ENCODE measurements at places on chromosomes 11 and 22.

DNA sequence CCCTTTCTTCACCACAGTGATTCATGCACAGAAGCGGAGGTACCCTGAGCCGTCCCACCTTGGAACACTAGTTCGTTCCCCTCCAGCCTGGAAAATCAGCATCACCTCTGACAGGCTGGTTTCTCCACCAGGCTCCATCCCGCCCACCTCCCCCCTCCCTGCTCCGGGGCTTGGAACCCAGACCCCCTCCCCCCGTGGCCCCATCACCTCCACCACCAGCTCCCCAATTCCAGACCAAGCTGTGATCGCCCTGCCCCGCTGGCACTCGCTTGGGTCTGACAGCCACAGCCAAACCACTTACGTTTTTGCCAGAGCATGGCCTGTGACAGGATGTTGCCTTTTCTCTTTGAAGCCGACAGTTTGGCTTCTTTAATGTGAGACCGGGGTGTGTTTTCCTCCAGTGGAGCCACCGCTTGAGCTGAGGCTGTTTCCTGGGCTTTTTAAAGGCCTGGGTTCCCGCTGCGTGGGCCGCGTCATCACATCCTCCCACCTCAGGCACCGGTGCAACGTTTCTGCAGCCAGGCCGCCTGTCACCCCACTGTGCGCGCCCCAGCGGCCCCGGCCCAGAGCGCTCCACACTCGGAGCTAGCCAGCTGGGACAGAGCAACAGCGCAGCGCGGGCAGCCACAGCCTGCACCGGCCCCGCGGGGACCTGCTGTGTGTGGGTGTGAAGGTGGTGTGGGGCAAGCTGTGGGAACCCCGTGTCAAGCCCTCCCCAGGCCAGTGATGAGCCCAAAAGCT is at the start of gene POU2AF1:
TSS of gene POU2AF1 (minus strand) at position 415 of the 741 bp plus-strand sequence. CDS start at position 317, 98 bp downstream.
- peak; percentile 22 for DNase-seq

GRCh38 chr11:111476366-111476765 is 35.8 kb downstream of the BTG4 start:
- DNase-seq: no peak

DNA sequence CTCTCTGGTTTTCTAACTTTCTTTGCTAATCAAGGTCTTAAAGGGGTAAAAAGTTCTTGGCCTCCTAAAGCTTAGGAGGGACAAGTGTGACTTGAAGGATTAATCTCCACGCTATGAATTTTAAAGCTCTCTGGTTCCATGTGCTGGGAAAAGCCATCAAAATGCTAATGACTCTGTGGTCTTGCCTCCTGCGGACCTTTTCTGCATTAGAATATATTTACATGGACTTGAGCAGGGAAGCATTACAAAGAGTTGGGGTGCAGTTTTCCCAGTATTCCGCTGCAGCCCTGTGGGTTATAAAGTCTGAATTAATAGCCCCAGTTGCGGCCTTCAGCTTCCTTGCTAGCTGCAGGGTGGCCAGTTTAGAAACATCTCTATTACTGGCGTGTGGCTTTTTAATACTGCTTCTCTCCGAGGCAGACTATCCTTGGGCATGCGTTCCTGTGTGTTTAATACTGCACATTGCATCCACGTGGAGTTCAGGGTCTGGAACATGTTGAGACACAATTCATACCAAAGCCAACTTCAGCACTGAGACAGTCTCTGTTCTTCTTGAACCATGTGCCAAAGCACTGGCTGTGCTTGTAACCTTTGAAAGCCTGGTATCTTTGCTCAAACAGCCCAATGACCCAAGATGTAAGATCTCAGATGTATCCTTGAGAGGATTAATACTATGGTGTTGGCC is 27.3 kb downstream of the TSPAN18 start:
- no peak for DNase-seq

DNA sequence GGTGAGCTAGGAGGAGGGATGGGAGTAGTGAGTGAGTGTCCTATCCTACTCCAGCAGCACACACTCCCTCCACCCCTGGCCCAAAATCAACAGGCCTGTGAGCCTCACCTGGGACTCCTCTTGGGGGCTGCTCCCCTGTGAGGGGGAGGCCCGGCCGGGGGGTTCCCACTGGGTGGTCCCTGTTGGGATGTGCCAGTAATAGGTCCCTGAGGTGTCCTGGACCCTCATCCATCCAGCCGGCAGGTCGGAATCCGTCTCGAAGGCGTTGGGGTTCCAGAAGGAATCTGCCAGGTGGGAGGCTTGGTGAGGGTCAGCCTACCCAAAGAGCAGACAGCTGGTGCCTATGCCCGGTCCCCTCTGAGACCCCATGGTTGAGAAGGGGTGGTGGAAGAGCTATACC is 13.3 kb downstream of the SMPD1 start:
- DNase-seq: no peak

DNA sequence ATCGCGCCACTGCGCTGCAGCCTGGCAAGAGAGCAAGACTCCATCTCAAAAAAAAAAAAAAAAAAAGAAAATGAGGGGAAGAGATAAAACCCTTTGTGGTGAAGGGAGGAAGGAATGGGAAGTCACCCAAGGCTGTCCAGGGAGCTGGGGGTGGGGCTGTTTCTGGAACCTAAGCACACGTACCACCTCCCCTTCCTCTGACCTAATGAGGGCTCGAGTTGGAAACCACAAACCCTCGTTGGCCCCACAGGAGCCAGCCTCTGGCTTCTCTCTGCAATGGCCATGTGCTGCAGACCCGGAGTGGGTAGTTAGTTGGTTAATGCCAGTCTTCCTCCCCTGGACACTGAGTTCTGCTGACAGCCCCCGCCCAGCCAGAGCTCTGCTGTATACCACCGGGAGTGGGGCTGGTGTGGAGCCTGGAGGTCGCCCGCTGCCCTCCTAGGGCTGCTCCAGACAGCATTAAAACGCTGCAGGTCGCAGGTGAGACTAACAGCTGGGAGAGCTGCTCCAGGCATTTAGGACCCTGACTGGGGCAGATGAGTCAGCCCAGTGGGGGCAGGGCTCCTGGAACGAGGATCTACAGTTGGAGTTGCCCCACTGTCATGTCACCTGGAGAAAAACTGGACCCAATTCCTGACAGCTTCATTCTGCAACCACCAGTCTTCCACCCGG is at the start of gene LGALS12:
TSS of gene LGALS12 (plus strand) at position 228 of the 672 bp plus-strand sequence. CDS start at position 603, 375 bp downstream.
- no peak for DNase-seq

- no peak for DNase-seq
Measured at GRCh38 chr22:48268771-48269552, 1506.5 kb downstream of the TBC1D22A start.

- DNase-seq: no peak
Measured at GRCh38 chr11:539971-540481, 2.7 kb downstream of the LRRC56 start.

- no peak for DNase-seq
Measured at GRCh38 chr11:33389635-33390034, 132.5 kb downstream of the HIPK3 start.

DNA sequence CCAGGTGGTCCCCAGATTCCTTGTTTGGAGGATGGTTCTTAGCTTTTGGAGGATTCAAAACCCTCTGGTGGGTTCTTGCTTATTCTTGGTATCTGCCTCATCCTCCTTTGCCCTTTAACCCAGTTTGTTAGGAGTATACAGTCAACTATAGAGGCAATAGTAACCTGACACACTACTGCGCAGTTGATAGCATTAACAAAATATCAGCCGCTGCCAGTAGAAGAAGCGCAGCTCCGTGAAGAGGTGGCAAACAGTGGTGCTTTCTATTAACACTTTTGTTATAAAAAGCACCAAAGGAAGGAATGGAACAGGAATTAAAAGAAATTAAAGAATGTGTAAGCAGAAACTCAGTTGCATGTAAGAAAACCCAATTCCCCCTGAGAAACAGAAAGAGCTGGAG is 29.3 kb downstream of the SLC22A25 start:
- DNase-seq: no peak

GRCh38 chr11:76129729-76130128 is 76.6 kb downstream of the WNT11 start:
- no peak for DNase-seq

- no peak for DNase-seq
Measured at GRCh38 chr11:9118277-9118676, 26.9 kb upstream of the SCUBE2 start.

GRCh38 chr11:126732981-126733380 is 267.6 kb downstream of the KIRREL3 start:
- no peak for DNase-seq

DNA sequence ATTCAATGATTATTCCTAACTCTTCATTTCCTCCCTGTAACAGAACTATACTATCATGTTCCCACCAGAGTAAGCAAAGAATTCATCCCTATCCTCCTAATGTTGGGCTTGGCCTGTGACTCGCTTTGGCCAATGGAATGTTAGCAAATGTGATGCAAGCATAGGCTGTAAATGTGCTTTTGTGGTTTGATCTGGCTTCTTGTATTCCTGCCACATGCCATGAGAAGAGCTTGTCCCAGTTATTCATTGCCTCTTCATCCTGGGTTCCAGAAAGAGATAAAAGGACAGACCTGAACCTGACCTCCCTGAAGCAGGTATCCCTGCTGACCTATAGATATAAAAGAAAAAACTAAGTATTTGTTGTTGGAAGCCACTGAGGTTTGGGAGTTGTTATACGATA is 51.0 kb downstream of the SYTL2 start:
- no peak for DNase-seq

GRCh38 chr11:123434262-123434661 is 4.2 kb downstream of the GRAMD1B start:
- no peak for DNase-seq

- DNase-seq: no peak
Measured at GRCh38 chr11:63491636-63492372, 837 bp upstream of the PLAAT5 start.

DNA sequence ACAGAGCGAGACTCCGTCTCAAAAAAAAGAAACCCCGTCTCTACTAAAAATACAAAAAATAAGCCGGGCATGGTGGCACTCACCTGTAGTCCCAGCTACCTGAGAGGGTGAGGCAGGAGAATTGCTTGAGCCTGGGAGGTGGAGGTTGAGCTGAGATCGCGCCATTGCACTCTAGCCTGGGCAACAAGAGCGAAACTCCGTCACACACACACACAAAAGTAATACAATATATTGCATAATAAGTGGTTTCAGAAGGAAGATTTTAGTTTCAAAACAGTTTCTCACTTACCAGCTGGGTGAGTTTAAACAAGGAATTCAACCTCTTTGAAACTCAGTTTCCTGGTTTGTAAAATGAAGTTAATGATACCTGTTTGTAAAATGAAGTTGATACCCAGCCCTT is 32.7 kb upstream of the HTR3A start:
- DNase-seq: no peak

DNA sequence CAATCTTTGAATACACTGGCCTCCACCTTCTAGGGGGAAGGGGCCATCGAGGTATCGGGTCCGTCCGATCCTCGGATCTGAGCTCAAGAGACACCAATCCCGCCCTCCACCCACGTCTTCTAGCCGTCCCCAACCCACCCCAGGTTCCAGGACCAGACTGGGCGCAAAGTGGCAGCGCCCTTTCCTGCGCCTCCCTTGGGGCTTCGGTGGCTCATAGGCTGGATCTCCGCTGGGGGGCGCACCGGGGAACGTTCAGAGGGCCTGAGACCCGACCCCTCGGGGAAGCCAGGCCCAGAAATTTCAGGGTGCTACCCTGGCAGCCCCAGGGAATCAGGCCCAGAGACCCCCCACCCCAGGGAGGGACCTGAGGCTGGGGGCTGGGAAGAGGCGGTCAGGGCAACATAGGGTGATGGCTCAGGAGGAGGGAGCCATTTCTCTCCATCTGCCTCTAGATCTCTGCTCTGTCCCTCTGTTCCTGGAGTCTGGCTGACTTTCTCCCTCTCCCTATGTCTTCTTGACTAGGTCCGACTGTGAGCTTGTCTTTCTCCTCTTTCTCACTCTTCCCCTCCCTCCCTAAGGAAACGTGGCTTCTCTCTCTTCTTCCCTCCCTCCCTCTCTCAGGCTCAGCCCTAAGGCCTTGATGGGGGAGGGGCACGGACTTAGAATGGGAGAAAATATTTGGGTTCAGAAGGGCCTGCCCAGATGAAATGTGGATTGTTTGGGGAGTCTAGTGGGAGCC is 1.1 kb downstream of the CREB3L1 start:
- DNase-seq: no peak

GRCh38 chr11:65393513-65394079 is 7.2 kb downstream of the FRMD8 start:
- no peak for DNase-seq

- DNase-seq: no peak
Measured at GRCh38 chr11:26700574-26701235, 21.2 kb downstream of the SLC5A12 start.

GRCh38 chr22:31287818-31288495 is 4.3 kb downstream of the PIK3IP1 start:
- no peak for DNase-seq

GRCh38 chr22:27242917-27243589 is 558.5 kb downstream of the MN1 start:
- DNase-seq: no peak

GRCh38 chr22:20319745-20320658 is at the start of gene DGCR6L:
Gene DGCR6L, minus strand, starts transcription at chr22:20320060. Its CDS starts 72 bp downstream, at chr22:20319988.
- DNase-seq: peak; percentile 78

DNA sequence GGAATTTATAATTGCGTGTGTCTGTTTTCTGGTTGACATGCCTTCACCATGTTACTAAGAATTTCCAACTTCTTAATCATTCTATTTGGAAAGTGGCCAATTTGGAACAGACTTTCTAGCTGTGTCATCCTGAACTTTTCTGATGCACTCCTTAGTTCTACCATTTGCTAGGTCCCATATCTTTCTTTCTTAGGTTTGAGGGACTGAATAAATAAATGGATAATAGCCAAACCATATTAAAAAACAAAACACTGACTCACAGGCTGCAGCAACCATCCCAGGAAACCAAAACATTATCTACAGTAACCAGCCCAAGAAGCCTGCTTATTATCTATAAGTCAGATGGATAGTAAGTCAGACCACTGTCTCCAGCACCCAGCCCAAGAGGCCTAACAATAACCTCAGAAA is 57.5 kb upstream of the PLET1 start:
- no peak for DNase-seq

GRCh38 chr11:2572491-2573239 is 127.1 kb downstream of the KCNQ1OT1 start:
- no peak for DNase-seq

- no peak for DNase-seq
Measured at GRCh38 chr11:103076361-103076760, 15.6 kb downstream of the DCUN1D5 start.

GRCh38 chr22:23053912-23054530 is 16.3 kb upstream of the GNAZ start:
- DNase-seq: no peak

GRCh38 chr11:30463266-30463665 is 122.9 kb downstream of the MPPED2 start:
- DNase-seq: no peak

GRCh38 chr11:21405422-21405821 is 736.0 kb downstream of the NELL1 start:
- DNase-seq: no peak

DNA sequence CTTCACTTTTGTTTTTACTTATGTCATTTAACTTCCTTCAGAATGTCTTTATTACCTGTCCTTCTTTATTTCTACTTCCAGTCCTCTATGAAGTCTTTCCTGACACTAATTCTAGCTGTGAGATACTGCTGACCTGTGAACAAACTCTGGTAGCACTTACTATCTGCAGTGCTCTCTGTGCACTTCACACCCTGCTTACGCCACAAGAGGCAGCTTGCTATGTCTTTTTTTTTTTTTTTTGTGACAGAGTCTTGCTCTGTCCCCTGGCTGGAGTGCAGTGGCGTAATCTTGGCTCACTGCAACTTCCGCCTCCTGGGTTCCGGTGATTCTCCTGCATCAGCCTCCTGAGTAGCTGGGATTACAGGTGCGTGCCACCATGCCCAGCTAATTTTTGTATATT is 10.7 kb downstream of the STIM1 start:
- no peak for DNase-seq

Data from esophagus squamous epithelium (tissue), 5 donors.